ENCODE measurements at places on chromosomes 6 and 20.

DNA sequence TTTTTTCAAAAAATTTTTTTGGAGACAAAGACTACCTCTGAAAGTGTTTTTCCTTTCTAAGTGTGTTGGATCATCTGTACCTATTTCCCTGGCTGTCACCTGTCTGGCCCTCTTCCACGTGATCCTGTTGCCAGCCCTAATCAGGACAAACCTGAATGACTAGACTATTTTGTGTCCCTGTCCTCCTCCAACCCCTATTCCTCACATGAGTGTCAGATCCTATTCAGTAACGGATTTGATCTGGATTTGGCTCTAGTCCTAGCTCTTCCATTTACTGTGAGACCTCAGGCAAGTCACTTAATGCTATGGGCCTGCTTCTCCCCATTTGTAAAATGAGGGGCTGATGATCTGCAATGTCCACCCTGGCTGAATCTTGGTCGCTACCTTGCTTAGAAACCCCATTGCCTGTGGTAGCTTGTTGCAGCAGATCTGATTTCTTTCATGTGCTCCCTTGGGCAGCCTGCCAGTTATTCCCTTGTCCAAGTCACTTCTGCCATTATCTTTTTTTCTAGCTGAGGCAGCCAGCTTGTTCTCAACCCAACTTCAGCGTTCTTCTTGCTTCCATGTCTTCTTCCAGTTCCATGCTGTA is 4.8 kb downstream of the PHF20 start:
- no peak overlapping the region for H3K4me3 ChIP-seq
- H3K27me3 ChIP-seq, result no peaks in the 10 kb centered on the region
- DNase-seq, result peak; percentile 54

- H3K36me3 ChIP-seq, result no peaks in the 10 kb centered on the region
- H3K27me3 ChIP-seq, result no peaks in the 10 kb centered on the region
- DNase-seq, result no peak
- no peaks in the 10 kb centered on the region for H3K4me1 ChIP-seq
- H3K27ac ChIP-seq, result no peak overlapping the region
Observed at GRCh38 chr6:83883240-83883639, 23.8 kb downstream of the CYB5R4 start.

GRCh38 chr20:63942969-63943807 is 13.0 kb downstream of the UCKL1 start:
- H3K36me3 ChIP-seq, result peaks cover 37% of the 10 kb centered on the region
- peak; percentile 49 for DNase-seq
- no peak overlapping the region for H3K27ac ChIP-seq

DNA sequence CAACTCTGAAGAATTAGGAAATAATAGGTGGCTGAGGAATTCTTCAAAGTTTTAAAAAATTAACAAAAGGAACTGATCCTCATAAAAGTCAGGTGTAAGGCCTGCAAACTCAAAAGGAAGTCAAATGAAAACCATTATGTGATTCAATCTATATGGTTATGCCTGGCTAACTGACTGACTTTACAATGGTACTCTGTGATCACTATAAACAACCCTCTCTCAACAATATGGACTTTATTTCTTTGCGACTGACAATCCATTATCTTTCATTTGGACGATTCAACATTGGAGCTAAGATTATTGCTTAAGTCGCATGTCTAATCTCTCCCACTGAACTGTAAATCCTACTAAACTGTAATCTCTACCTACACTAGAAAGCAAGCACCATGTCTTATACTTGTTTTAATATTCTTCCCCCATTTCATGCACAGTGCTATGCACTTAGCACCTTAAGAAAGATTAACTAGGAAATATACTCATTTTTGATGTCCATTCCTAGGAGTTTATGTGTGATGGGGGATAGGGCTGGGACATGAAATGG is 1.4 kb downstream of the STK38 start:
- H3K36me3 ChIP-seq, result no peaks in the 10 kb centered on the region
- peaks cover 17% of the 10 kb centered on the region for H3K4me1 ChIP-seq
- no peak for DNase-seq
- peak overlapping the region; percentile 86 for H3K27ac ChIP-seq
- peak overlapping the region; percentile 87 for H3K4me3 ChIP-seq
- H3K27me3 ChIP-seq, result no peaks in the 10 kb centered on the region

- DNase-seq, result peak; percentile 70
- peak within 1 kb of the TSS; percentile 69 for H3K4me3 ChIP-seq
- H3K36me3 ChIP-seq, result no peaks in the 10 kb centered on the region
- no peaks in the 10 kb centered on the region for H3K27me3 ChIP-seq
Observed at GRCh38 chr6:106974336-106974998, at the start of gene CD24. Gene CD24 (minus strand): TSS chr6:106974729. CDS start chr6:106974646, 83 bp downstream.

DNA sequence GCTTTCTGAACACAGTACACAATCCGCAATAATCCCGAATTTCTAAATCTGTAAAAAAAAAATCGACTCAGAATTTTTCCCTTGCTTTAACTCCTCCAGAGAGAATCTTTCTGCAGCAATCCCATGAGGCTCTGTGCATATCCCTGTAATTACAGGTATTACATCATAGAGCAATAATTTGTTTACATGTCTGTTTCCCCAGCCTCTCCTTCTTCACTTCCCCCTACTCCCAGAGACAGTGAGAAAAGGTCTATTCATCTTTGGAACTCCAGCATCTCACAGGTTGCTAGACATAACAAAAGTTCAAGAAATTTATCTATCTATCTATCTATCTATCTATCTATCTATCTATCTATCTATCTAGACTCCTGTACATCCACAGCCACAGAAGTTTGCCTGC is 26.0 kb downstream of the KLHL31 start:
- H3K36me3 ChIP-seq, result no peaks in the 10 kb centered on the region
- no peak overlapping the region for H3K4me3 ChIP-seq
- H3K27ac ChIP-seq, result no peak overlapping the region
- no peaks in the 10 kb centered on the region for H3K4me1 ChIP-seq

GRCh38 chr6:90574610-90575009 is 12.3 kb downstream of the MAP3K7 start:
- H3K4me1 ChIP-seq, result no peaks in the 10 kb centered on the region
- no peak overlapping the region for H3K27ac ChIP-seq
- H3K27me3 ChIP-seq, result no peaks in the 10 kb centered on the region
- no peak for DNase-seq

DNA sequence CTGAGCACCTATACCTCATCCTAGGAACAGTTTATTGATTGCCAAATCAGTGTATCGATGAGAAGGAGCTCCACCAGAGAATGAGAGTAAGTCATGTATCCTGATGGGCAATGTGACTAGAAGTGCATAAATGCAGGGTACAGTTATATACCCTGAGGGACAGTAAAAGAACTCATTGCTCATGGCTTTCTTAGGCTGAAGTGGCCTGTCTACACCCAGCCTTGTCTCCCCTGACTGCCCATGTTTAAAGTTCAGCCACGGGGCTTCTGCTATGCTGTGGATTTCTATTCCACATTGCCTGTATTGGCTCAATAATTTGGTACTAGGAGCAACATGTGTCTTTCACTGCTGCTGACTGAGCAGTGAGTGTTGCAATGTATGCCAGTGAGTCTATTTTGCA is 400.4 kb upstream of the IMPG1 start:
- no peak overlapping the region for H3K27ac ChIP-seq
- H3K4me3 ChIP-seq, result no peak overlapping the region
- H3K4me1 ChIP-seq, result no peaks in the 10 kb centered on the region
- no peak for DNase-seq
- H3K36me3 ChIP-seq, result no peaks in the 10 kb centered on the region
- no peaks in the 10 kb centered on the region for H3K27me3 ChIP-seq

DNA sequence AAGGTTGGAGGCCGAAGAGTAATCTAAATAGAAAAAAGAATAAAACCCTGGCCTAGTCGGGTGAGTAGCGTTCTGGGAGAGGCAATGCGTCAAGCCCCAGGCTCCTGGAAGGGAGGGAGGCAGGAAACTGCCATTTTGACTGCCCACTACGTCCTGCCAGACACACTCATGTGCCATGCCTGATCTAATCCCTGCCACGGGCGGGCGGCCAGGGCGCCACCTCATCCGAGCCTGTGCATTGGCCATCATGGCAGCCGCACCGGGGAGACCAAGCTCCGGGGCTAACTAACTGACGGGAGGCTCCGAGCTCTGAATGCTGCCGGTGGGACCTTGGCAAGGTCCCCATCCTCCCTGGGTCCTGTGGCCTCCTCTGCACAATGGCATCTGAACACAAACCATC is 68.8 kb downstream of the INSM1 start:
- H3K27me3 ChIP-seq, result no peaks in the 10 kb centered on the region
- no peak overlapping the region for H3K27ac ChIP-seq
- no peak for DNase-seq
- no peak overlapping the region for H3K4me3 ChIP-seq
- H3K36me3 ChIP-seq, result peaks cover 3% of the 10 kb centered on the region

- no peaks in the 10 kb centered on the region for H3K27me3 ChIP-seq
- H3K36me3 ChIP-seq, result no peaks in the 10 kb centered on the region
- H3K4me3 ChIP-seq, result peak overlapping the region; percentile 97
- DNase-seq, result no peak
Observed at GRCh38 chr20:49938173-49939163, 2.3 kb downstream of the RNF114 start.

- H3K27ac ChIP-seq, result no peak overlapping the region
- H3K4me3 ChIP-seq, result no peak overlapping the region
- no peaks in the 10 kb centered on the region for H3K36me3 ChIP-seq
Observed at GRCh38 chr6:29681811-29682210, 859 bp upstream of the ZFP57 start.

- no peak overlapping the region for H3K27ac ChIP-seq
- peaks cover 18% of the 10 kb centered on the region for H3K4me1 ChIP-seq
- peaks cover 19% of the 10 kb centered on the region for H3K36me3 ChIP-seq
- no peak overlapping the region for H3K4me3 ChIP-seq
- DNase-seq, result no peak
Observed at GRCh38 chr6:36099869-36100483, 30.3 kb upstream of the MAPK13 start.
